ENCODE measurements at places on chromosomes 4 and X.

- DNase-seq, result no peak
Measured at GRCh38 chr4:186299291-186299690, 33.3 kb downstream of the F11 start.

DNA sequence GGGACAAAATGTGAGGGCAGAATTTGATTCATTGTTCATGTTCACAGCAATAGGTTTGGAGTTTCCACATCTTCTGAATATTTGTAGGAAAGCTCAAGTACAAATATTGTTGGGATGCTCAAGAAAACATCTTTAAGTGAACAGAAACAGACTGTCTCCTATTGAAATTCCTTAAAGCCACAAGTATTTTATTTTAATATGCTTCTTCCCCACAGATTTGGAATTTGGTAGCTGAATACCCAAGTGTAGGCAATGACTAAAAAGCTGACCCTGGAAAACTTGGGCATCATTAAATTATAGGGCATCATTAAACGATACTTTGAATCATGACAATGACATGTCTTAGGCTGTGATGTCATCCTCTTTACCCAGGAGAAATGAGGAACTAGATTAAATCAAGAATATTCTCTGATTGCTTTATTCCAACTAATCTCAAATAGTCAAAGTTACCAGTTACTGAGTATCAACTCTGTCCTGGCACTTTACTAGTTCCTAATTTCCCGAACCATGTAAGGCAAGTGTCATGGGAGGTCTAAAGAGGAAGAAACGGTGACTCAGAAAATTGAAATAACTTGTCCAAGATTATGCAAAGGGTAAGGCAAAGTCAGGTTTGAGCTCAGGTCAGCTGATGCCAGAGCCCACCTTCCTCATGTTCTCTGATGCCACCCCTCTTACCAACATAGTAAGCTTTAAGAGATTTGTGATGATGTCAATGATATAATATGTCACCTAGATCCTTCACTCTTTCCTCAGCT, 223.1 kb upstream of the LEF1 start:
- no peak for DNase-seq

DNA sequence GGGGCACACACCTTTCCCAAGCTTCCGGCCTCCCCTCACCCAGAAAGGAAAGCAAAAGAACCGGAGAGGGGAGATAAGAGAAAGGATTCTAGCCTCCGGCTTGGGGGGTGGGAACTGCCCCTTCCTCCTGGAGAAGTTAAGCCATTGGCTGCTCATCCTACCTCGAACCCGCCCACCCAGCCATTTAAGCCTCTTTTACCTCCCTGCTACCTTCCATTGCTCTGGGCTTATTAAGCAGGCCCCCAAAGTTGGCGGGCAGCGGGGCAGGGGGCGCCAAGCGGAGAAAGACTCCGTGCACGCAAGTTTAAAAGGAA, 2.3 kb downstream of the MAML3 start:
- peak; percentile 86 for DNase-seq

- no peak for DNase-seq
Measured at GRCh38 chr4:52552778-52553177, 106.3 kb downstream of the USP46 start.

Data from activated CD4-positive, alpha-beta T cell treated with anti-CD3 and anti-CD28 coated beads, Interleukin-2, amount 10 ng/mL, durations not matched to agents 24 days and 14 days (primary cell).